ENCODE measurements at places on chromosomes 7 and 10.

DNA sequence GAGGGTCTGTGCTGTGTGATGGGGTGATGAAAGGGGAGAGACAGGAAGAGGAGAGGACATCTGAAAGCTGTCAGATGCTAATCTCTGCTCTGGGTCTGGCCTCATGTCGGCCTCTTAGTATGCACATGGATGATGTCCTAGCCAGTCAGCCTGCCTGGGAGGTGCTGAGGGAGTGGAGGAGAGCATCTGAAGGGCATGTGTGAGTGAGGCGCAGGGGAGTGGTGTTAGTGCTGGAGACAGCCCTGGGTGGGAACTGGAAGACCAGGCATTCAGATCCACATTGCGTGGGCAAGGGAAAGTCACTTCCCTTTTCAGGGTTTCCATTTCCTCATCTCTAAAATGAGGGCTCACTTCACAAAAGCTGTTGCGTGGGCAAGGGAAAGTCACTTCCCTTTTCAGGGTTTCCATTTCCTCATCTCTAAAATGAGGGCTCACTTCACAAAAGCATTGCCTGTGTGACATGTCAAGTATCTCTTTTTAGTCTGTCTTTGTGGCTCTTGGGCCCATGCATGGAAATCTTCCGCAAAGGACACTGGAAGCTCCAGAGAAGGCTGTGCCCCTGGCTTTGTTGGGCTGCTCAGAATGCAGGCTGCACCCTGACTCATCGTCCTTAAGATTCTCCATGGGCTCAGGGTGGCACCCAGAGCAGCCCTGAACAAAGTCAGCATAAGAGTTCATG, 10.0 kb downstream of the SFTPD start:
- no peak for DNase-seq

DNA sequence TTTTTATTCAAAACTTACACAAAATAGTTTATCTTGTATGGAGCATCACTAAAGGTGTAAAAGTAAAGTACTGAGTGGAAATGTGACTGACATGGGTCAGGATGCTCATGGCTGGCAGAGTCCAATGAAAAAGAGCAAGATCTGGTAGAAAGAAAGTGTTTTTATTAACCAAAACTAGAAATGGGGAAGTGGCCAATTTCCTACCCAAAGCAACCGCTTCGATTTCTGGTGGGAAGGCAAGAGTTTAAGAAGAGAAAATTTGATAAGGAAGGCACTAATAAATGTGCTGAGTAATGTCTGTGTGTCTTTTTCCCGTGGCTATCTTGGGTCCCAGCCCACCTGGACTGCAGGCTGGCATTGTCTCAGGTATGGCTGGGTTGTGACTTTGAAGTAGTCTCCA, 277.7 kb downstream of the ANKRD7 start:
- DNase-seq: no peak

- DNase-seq: no peak
These were observed 228.0 kb downstream of the PRKG1 start for GRCh38 chr10:51302316-51302715.

GRCh38 chr7:73567846-73568685, 10.3 kb downstream of the TBL2 start:
- DNase-seq: no peak

GRCh38 chr10:48429309-48429708, 122.8 kb downstream of the MAPK8 start:
- DNase-seq: no peak

- DNase-seq: no peak
These were observed 14.5 kb downstream of the PALD1 start for GRCh38 chr10:70492786-70493659.

DNA sequence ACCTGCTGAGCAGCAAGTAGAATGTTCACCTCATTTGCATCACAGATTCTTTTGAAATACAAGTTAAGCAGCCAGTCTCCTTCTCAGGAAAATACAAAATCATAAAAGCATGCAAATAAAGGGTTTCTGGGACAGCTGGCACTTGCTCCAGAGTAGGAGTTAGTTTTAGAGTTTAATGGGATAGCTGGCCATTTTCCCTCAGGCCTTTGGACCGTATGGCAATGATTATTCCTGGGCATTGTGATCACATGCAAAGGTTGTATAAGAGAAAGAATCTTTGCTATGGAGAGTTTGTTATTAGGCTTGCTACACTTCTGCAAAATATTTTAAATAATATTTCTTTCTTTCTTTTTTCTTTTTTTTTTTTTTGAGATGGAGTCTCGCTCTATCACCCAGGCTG, 240.8 kb downstream of the CDK14 start:
- DNase-seq: no peak

DNA sequence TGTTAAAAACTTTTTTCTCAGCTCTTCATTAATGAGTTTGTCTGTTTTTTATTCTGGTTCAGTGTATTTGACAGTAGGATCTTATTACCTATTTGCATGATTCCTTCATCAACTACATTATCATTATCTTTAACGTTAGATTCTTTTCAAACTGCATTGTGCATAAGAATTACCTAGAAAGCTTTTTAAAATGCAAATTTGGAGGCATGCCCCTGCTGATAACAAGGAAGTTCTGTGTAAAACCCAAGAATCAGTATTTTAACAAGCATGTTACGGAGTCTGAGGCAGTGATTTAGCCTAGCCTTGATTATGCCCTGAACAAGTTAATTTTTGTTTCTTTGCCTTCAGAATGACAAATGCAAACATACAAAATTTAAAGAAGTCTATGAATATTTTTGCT, 14.2 kb downstream of the AHR start:
- no peak for DNase-seq

DNA sequence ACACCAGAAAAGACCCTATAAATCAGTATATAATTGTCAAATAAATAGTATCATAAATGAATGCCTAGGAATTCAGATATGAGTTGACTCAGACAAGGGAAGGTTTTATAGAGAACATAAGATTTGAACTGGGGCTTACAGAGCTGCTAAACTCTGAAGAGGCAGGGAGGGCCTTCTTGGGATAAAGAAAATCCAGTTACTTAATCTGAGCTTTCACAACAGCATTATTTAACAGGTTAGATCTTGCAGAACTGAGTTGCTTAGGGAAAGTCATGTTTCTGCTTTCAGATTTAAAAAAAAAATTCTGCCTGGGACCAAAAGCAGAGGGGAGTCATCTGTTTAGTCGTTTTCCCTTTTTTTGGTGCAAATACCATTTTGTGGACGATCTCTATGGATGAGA, 594.8 kb upstream of the FZD8 start:
- DNase-seq: no peak

- DNase-seq: no peak
These were observed 4.3 kb downstream of the KCP start for GRCh38 chr7:128906001-128906765.

GRCh38 chr7:55641811-55642210, 69.5 kb upstream of the VOPP1 start:
- DNase-seq: peak; percentile 76

GRCh38 chr10:122754491-122755235, 55.0 kb upstream of the C10orf120 start:
- DNase-seq: no peak

DNA sequence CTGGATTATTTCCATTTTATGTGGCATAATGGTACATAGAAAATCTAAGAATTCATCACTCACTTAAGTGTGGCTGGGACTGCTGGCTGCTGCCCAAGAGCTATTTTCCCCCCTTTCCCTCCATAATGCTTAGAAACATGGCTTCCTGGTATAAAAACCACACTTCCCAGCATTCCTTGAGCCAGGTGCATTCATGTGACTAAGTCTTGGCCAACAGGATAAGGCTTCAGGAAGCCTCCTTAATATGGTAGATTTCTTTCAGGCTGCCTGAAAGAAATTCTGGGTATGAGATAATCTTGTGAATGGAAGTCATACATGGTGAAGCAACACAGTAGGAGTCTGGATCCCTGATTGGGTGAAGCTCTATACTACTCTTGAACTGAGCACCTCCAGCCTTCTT, 178.0 kb downstream of the JAZF1 start:
- DNase-seq: no peak

DNA sequence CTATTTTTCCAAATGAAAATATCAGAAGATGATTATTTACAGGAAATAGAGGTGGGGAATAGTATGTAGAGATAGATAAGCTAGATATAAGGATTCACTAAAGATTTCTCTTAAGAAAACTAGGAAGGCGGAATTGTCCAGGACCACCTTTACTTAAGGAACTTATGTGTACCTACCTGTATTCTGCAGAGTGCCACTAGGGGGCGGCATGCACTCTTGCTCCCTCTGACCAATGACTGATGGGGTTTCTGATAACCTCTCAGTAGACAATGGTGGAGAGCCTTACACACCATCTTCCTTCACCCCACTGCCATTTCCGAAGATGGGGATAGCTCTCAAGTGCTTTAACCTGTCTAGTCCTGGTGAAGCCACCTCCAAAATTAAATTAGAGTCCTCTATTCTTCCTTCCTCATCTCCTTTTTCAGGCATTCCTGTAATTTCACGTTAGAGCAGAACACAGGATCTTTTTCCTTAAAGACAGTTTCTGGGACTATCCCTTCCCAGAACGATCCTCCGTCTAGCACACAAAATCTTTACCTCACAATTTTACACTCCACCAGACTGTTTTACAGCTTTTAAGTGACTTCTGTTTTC, 453.1 kb downstream of the SORCS1 start:
- peak; percentile 55 for DNase-seq

DNA sequence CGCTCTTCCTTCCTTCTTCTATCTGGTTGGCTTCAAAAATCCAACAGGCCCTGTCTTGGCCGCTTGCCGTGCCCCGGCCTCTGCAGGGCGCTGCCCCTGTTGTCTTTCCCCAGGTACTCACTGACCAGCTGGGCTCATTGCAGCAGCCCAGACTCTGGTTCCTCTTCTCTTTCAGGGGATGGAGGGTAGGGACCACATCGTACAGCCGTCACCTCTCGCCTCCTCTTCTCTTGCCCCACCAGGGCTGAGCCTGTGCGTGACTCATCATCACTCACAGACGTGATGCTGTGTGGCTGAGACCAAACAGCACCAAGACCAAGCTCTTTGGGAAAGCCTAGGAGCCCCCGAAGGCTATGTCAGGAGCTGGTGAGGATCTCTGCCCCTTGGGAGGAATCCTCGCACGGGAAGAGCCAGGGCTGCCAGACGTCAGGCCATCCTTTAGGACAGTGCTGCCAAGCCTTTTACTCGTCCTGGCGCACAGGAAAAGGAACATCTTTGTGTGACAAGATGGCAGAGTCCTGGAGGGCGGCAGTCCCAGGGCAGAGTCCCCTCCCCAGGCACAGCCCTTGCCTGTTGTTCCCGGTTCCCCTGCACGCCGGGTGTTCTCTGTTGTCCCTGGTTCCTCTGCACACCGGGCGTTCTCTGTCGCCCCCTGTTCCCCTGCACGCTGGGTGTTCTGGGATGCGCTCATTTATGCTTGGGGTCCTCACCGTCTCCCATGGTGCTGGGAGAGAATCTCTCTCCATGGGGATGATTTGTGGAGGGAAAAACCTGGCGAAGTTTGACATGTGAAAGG, 188.5 kb upstream of the SHH start:
- no peak for DNase-seq
